ENCODE measurements at places on chromosomes 5 and 9. TPM values are rescaled to one million over a fixed set of nuclear protein-coding genes. Genes with fewer than 3 reads are reported as not detected.

- no peaks in the 10 kb centered on the region for H3K36me3 ChIP-seq
- DNase-seq = peak; percentile 51
- H3K27me3 ChIP-seq = no peaks in the 10 kb centered on the region
- H3K4me1 ChIP-seq = peaks cover 15% of the 10 kb centered on the region
Measured at GRCh38 chr5:9361835-9362234, 184.0 kb downstream of the SEMA5A start.

- H3K4me3 ChIP-seq = no peak overlapping the region
- H3K4me1 ChIP-seq = peaks cover 31% of the 10 kb centered on the region
- H3K27ac ChIP-seq = no peak overlapping the region
- no peak for DNase-seq
Measured at GRCh38 chr5:170629566-170630175, 125.9 kb downstream of the KCNIP1 start.

The ADAMTSL2 gene
- 0.16 TPM for total RNA-seq

- H3K27me3 ChIP-seq = no peaks in the 10 kb centered on the region
- no peaks in the 10 kb centered on the region for H3K36me3 ChIP-seq
- DNase-seq = no peak
- no peak overlapping the region for H3K4me3 ChIP-seq
Measured at GRCh38 chr9:76643399-76644117, 120.7 kb upstream of the PCA3 start.

DNA sequence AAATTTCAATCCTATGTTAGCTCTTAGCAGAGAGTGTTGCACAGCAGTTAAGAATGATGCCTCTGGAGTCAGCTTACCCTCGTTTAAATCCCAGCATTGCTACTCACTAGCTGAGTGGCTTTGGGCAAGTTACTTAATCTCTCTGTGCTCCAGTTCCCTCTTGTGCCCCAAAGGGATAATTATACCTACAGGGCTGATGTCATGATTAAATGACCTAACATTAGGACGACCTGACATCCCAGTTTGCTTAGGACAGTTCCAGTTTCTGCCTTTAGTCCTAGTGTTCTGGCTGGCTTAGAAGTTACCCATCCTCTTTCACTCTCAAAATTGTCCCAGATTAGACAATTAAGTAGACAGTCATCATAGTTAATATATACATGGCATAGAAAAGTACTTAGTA is 4.3 kb upstream of the RAI14 start:
- H3K36me3 ChIP-seq = no peaks in the 10 kb centered on the region
- peaks cover 38% of the 10 kb centered on the region for H3K27me3 ChIP-seq
- H3K4me3 ChIP-seq = no peak overlapping the region

GRCh38 chr9:13181652-13182051 is 97.8 kb downstream of the MPDZ start:
- no peak overlapping the region for H3K4me3 ChIP-seq
- H3K27ac ChIP-seq = no peak overlapping the region
- H3K27me3 ChIP-seq = no peaks in the 10 kb centered on the region

The LRRC19 gene
- not detected for total RNA-seq

The PCDHB12 gene
- 3.1 TPM for total RNA-seq

The AHRR gene
- total RNA-seq = 1.3 TPM

The FBP1 gene
- total RNA-seq = 0.80 TPM

GRCh38 chr9:6757132-6757455 is 679 bp upstream of the KDM4C start:
- peak overlapping the region; percentile 99 for H3K27ac ChIP-seq
- peaks cover 21% of the 10 kb centered on the region for H3K27me3 ChIP-seq
- H3K4me1 ChIP-seq = peaks cover 26% of the 10 kb centered on the region

The PAEP gene
- total RNA-seq = not detected

DNA sequence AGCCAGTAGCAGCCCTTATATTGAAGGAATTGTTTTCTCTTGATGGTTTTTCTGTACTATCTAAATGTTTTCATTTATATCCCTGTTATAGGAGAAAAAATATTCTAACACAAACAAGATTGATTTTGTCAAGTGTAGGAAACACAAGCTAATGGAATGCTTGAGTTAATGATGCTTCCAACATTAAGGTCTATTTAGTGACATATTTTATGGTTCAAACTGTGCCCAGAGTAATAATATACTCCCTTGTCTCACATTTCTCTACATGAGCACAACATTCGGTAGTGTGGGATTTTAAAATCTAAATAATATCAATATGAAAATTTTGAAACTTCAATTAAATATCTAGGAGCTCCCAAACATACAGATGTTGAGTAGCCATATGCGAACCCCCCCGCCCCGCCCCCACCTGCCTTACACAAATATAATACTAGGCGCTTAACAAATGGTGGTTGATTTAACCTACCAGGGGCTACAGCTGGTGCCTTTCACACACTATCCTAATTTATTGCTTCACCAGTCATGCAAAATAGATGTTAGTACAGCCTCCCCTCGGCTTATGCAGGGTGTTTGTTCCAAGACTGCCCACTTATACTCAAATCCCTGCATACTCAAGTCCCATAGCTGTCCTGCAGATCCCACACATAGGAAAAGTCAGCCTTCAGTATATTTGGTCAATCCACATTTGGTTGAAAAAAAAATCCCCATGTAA is 124.1 kb upstream of the ACO1 start:
- no peaks in the 10 kb centered on the region for H3K4me1 ChIP-seq
- no peaks in the 10 kb centered on the region for H3K36me3 ChIP-seq
- no peak overlapping the region for H3K4me3 ChIP-seq
- H3K27ac ChIP-seq = no peak overlapping the region
- no peaks in the 10 kb centered on the region for H3K27me3 ChIP-seq

DNA sequence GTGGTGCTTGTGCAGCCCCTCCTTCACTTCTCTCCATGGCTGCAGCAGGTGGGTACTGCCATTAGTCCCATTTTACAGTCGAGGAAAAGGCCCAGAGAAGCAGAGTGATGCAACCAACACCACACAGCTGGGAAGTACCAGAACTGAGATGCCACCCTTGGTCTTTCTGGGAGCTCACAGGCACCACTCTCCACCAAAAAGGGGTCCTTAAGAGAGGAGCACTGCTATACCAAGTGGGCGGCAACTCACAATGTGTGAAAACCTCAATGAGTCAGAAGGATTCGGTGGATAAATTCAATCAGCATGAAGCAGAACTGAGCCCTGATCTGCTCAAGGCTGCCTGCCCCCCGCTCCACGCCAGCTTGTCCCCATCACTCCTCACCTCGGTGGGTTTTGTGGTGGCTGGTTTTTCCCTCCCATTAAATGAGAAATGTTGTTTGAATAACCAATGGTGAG is 213.7 kb downstream of the FSTL4 start:
- H3K4me3 ChIP-seq = no peak overlapping the region
- peak overlapping the region; percentile 70 for H3K27ac ChIP-seq
- H3K36me3 ChIP-seq = peaks cover 3% of the 10 kb centered on the region
- H3K4me1 ChIP-seq = peaks cover 47% of the 10 kb centered on the region
- no peaks in the 10 kb centered on the region for H3K27me3 ChIP-seq

DNA sequence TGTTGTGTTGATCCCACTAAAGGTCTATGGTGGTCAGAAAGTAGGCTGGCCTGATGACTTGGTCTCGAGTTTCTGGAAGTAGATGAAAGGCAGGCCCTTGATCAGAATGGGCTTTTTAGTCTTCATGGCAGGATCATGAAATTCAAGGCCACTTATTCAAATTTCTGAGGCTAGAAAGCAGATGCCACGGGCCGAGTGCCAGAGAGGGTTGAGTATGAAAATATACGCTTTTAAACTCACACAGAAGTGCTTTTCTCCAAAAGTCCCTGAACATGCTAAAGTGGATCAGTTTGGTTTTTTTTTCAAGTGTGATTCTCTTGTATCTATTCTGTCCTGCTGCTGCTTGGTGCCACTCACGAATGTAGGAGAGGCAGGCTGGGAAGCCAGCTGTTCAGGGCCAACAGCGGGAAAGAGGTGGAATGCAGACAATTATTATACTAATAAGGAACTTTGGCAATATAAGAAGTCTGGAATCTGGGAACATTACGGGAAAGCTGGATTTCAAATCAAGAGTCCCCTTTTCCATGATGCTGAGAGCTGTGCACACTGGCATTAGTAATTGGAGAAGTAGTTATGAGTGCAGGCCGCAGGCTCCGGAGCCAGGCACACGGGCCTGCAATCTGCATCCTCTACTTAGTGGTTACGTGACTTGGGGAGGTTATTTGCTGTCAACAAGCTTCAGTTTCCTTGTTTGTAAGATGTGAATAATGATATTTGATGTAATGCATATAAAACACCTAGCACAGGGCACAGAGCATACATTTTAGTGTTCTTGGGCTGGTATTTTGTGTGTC is 95.8 kb downstream of the LMNB1 start:
- DNase-seq = no peak
- H3K27me3 ChIP-seq = no peaks in the 10 kb centered on the region
- peaks cover 41% of the 10 kb centered on the region for H3K4me1 ChIP-seq
- H3K36me3 ChIP-seq = peaks cover 2% of the 10 kb centered on the region
- H3K4me3 ChIP-seq = no peak overlapping the region

- H3K36me3 ChIP-seq = no peaks in the 10 kb centered on the region
- peaks cover 7% of the 10 kb centered on the region for H3K4me1 ChIP-seq
- H3K27ac ChIP-seq = no peak overlapping the region
- no peak for DNase-seq
- H3K27me3 ChIP-seq = no peaks in the 10 kb centered on the region
Measured at GRCh38 chr9:137417161-137418021, 5.6 kb downstream of the EXD3 start.

- no peaks in the 10 kb centered on the region for H3K36me3 ChIP-seq
- no peak overlapping the region for H3K27ac ChIP-seq
- H3K4me3 ChIP-seq = no peak overlapping the region
- H3K27me3 ChIP-seq = no peaks in the 10 kb centered on the region
- no peak for DNase-seq
Measured at GRCh38 chr5:68711293-68712200, 382.3 kb upstream of the SLC30A5 start.

GRCh38 chr5:123717139-123717538 is 205.2 kb downstream of the CSNK1G3 start:
- H3K27me3 ChIP-seq = no peaks in the 10 kb centered on the region
- no peak overlapping the region for H3K27ac ChIP-seq
- no peak overlapping the region for H3K4me3 ChIP-seq
- H3K4me1 ChIP-seq = no peaks in the 10 kb centered on the region
- DNase-seq = no peak

GRCh38 chr9:136190237-136190601 is 14.7 kb downstream of the LHX3 start:
- H3K4me3 ChIP-seq = no peak overlapping the region
- peaks cover under 1% of the 10 kb centered on the region for H3K4me1 ChIP-seq
- H3K27me3 ChIP-seq = peaks cover 60% of the 10 kb centered on the region

- H3K4me3 ChIP-seq = no peak overlapping the region
- peaks cover 7% of the 10 kb centered on the region for H3K27me3 ChIP-seq
- no peaks in the 10 kb centered on the region for H3K36me3 ChIP-seq
- no peak overlapping the region for H3K27ac ChIP-seq
- no peaks in the 10 kb centered on the region for H3K4me1 ChIP-seq
- DNase-seq = no peak
Measured at GRCh38 chr5:178196986-178197385, 7.3 kb upstream of the HNRNPAB start.
